ENCODE measurements at places on chromosomes 12 and 14. TPM values are rescaled to one million over a fixed set of nuclear protein-coding genes. Genes with fewer than 3 reads are reported as not detected.

DNA sequence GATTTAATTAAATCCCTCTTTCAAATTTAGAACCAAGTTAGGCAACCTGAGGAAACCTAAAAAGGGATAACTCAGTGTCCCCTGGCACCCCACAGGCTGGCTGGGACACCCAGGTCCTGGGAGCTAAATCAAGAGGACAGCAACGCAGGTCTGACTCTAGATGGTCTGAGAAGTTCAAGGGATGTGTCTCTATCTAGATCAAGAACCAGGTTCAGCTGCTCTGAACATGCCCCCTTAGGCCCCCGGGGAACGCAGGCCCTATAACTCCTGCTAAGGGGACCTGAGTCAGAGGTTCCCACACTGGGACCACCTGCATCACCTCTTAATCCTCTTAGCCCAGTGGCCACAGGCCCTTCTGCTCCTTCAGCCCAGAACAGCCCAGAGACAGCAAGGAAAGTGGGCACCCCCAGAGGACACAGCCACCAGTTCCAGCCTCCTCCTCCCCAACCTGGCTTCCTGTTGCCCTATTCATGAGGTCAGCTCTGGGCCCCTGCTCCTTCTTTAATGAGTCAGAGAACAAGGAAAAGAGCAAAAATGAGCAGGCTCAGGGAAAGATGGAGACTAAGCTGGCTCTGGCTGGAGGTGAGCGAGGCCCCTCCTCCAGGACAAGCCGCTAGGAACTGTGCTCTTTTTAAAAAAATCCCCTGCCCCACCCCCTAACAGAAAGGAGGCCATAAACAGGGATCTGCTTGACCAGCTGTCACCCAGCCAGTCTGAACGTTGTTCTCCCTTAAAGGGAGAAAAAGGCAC, 10.8 kb downstream of the PITPNM2 start:
- H3K27me3 ChIP-seq, result no peaks in the 10 kb centered on the region
- DNase-seq, result no peak
- H3K36me3 ChIP-seq, result no peaks in the 10 kb centered on the region

DNA sequence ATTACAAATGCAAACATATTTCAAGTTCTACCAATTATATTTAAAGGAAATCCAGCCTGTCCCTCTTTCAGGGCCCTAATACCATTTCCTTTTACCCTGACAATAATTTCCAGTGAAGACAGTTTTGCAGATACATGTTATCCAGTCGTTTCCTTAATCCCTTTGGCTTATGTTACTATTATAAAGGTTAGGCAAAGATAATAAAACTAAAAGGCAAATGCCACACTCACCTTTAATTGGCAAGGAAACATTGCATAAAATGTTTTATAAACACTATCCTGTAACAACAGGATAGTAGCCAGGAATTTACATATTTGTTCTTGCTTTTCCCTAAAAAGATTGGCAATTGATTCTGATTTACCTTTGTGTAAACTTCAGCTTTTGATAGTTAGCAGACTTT, 168.7 kb downstream of the AEBP2 start:
- H3K4me3 ChIP-seq, result no peak overlapping the region
- H3K27me3 ChIP-seq, result no peaks in the 10 kb centered on the region
- no peak overlapping the region for H3K27ac ChIP-seq
- no peak for DNase-seq

GRCh38 chr12:104974626-104975290, 11.4 kb upstream of the NOPCHAP1 start:
- no peaks in the 10 kb centered on the region for H3K27me3 ChIP-seq
- no peak overlapping the region for H3K4me3 ChIP-seq
- DNase-seq, result no peak

- DNase-seq, result no peak
- no peaks in the 10 kb centered on the region for H3K36me3 ChIP-seq
- H3K27me3 ChIP-seq, result no peaks in the 10 kb centered on the region
- H3K4me3 ChIP-seq, result no peak overlapping the region
- no peak overlapping the region for H3K27ac ChIP-seq
- no peaks in the 10 kb centered on the region for H3K4me1 ChIP-seq
These were observed 285.9 kb downstream of the TMTC2 start for GRCh38 chr12:82972624-82973023.

DNA sequence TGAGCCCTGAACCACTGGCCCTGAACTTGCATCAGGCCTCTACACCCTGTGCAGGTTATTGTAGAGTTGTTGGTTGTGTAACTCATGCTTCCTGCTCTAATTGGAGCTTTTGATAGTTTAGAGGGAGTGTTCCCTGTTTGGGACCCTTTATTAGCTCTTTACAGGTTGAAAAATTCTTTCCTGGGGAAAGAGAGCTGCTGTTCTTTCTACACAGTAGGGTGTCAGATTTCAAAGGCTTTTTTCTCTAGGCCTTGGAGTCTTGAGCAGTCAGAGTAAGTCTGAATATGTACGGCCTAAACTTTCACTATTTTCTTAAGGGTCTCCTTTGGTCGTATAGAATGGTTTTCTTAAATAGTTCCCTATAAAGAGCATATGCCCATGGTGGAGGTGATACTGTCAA, 60.8 kb upstream of the NEDD1 start:
- H3K27me3 ChIP-seq, result no peaks in the 10 kb centered on the region
- H3K27ac ChIP-seq, result no peak overlapping the region
- H3K36me3 ChIP-seq, result no peaks in the 10 kb centered on the region
- DNase-seq, result no peak
- H3K4me1 ChIP-seq, result no peaks in the 10 kb centered on the region
- no peak overlapping the region for H3K4me3 ChIP-seq

LRCOL1 gene
- not detected for total RNA-seq

- no peaks in the 10 kb centered on the region for H3K4me1 ChIP-seq
- H3K4me3 ChIP-seq, result no peak overlapping the region
- no peaks in the 10 kb centered on the region for H3K36me3 ChIP-seq
- no peaks in the 10 kb centered on the region for H3K27me3 ChIP-seq
- H3K27ac ChIP-seq, result no peak overlapping the region
- no peak for DNase-seq
These were observed 91.3 kb upstream of the GZMB start for GRCh38 chr14:24725311-24725710.

Measured in SJSA1 (cell line).